Activated CD4-positive, CD25-positive, alpha-beta regulatory T cell treated with anti-CD3 and anti-CD28 coated beads, Interleukin-2, amount 50 U/mL, for 72 hours (primary cell): ENCODE measurements at places on chromosomes 13 and 19.

DNA sequence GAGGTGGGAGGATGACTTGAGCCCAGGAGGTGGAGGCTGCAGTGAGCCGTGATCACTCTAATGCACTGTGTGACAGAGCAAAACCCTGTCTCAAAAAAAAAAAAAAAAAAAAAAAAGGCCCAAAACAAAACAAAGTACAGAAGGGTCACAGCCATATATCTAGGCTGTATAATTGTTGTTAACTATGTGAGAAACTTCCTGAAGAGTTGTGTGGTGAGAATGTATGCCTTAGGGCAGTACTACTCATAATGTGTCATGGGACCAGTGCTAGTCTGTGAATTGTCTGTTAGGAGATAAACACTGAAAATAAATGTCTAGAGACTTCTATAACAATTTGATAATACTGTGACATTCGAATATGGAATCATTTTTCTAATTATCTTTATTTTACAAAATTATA lies 43.1 kb downstream of the PAN3 start:
- DNase-seq, result no peak

- no peak for DNase-seq
These were observed 18.8 kb upstream of the GAS6 start for GRCh38 chr13:113882716-113883115.

GRCh38 chr19:42032431-42032830 lies 37.6 kb downstream of the GRIK5 start:
- DNase-seq, result no peak

DNA sequence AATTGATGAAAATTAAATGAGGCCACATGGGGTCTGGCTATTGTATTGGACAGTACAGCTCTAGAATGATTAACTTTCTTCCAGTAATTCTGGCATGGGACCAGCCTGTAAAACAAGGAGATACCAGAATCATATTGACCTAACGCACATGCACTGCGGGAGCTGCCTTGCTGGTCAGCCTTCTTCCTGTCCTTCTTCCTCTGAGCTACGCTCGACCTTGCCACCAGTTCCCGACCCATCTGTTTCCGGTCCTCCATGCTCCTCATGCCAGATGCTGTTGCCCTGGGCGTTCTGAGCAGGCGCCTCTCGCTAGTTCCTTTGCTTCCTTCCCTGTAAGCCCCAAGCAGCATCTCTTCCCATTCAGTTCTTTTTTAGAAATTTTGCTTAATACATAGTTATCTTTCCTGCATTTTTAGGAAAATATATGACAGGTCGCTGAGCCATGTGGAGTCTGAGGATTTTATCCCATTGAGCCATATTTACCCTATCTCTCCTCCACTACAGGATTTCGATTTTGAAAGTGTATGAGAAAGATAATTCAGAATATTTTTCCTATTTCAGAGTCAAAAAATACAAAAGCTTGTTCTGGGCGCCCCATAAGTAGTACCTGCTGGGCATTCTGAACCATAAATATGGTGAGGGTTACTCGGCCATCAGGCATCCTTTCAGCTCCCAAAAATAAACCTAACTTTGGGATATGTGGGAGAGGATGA lies 38.6 kb downstream of the TNFRSF19 start:
- no peak for DNase-seq

- DNase-seq, result no peak
These were observed 107.2 kb upstream of the MLNR start for GRCh38 chr13:49112782-49113525.

GRCh38 chr19:10871711-10872545 lies 575 bp downstream of the CARM1 start:
- DNase-seq, result peak; percentile 55

GRCh38 chr13:100125946-100126345 lies 37.1 kb downstream of the PCCA start:
- DNase-seq, result no peak

DNA sequence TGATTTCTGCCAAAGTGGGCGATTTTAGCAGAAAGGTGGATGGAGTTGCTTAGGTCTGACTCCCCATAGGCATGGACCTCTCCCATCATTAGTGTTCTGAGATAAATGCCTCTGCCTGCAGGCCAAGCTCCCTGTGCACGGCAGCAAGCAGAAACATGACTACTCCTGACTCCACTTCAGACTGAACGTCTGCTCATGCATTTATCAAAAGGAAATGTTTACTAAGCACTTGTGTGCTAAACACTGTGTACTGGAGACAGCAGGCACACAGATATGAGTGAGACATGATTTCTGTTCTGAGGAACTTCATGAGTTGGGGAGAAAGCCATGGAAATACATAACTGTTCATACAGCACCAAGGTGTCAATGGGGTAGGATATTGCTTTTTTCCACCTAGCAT lies 149.6 kb downstream of the MIPEP start:
- no peak for DNase-seq

- no peak for DNase-seq
These were observed 763.8 kb downstream of the SLITRK5 start for GRCh38 chr13:88434953-88435352.

DNA sequence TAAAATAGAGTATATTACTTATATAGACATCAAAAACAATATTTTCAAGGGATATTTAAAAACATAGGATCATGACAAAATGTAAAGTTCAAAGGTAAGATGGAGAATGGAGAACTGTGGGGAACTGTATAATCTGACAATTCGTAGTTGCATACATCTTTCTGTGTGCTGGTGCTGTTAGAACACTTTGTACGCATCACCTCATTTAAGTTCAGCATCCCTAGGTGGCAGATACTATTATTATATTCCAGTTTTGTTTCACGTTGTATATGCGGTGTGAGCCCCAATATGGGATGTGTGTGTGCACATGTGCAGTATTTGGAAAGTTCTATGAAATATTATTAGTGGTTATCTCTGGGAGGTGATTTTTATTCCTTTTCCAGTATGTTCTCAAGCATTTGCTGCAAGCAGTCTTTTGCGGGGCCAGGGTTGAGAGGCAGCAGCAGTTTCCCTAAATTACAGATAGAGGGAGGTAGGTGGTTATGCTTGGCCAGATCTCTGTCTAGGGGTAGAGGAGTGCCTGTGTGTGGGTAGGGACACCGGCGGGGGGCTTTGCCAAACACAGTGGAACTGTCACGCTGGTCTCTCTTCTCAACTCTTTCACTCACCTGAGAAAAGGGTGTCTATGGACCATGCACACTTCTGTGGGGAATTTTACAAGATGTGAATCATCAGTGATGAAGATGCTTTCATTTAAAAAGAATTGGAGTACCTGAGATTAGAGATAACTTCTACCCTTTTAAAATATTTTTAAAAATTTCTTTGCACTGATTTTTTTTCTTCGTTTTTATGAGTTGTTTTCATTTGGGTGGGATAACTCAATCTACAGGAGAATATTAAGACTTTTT lies 55.6 kb upstream of the ALOX5AP start:
- no peak for DNase-seq

DNA sequence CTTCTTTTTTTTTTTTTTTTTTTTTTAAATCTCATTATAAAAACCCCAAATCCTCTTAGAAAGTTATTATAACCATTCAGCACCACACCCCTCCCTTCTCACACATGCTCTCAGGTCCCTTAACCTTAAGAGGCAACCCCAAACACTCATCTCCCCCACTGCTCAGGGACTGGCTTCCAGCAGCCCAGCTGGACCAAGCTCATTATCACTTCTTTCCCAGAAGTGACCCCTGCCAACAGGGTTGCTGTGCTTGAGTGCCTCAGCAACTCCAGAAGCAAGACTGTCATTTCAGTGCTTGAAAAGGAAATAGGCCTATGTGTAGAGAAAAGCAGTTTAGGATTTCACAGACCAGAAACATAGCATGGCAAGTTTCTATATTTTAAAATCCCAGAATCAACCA lies 84.3 kb downstream of the SLAIN1 start:
- no peak for DNase-seq

- DNase-seq, result no peak
These were observed 77.3 kb upstream of the UBAC2 start for GRCh38 chr13:99123101-99124045.

- no peak for DNase-seq
These were observed 244.4 kb upstream of the SLITRK1 start for GRCh38 chr13:84126671-84127171.

GRCh38 chr19:39196320-39196719 lies 444 bp upstream of the NCCRP1 start:
- no peak for DNase-seq

- no peak for DNase-seq
These were observed 9.2 kb downstream of the PAN3 start for GRCh38 chr13:28147495-28147894.

GRCh38 chr13:76489274-76489673 lies 396.9 kb downstream of the KCTD12 start:
- no peak for DNase-seq

GRCh38 chr13:98175043-98175442 lies 2.0 kb downstream of the RNF113B start:
- no peak for DNase-seq

- no peak for DNase-seq
These were observed 109.2 kb upstream of the MCF2L start for GRCh38 chr13:112859817-112860190.

DNA sequence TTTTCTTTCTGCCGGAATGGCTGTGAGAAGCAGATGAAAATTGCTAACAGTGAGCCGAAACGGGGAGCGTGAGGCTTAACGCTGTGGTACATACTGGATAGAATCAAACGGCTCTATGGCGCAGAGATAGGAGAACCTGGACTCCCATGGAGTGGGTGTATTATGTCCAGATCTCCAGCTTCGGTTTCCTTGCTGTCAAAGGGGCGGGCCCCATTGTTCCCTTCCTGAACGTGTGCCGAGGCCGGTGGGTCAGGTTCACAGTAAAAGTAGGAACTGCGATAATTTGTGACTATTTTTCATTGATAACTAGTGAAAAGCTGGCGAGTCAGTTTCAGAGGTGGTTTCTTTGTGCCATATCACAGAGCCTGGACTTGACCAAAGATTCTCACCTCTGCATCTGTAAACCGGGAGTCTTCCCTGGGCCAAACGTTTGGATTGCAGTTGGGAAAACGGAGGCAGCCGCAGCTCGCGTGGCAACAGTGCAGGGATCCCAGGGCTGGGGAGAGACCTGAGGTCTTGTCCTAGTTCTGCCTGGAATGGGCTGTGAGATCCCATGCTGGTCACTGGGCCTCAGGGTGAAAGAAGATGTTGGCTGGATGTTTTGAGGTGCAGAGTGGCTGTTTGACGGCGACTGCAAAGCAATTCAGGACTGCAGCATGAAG lies 752 bp downstream of the RPL18A start:
- DNase-seq, result no peak

GRCh38 chr13:108086678-108087077 lies 128.7 kb downstream of the LIG4 start:
- DNase-seq, result no peak

GRCh38 chr13:106919638-106920037 lies 351.7 kb upstream of the ARGLU1 start:
- no peak for DNase-seq

- no peak for DNase-seq
These were observed 2.5 kb downstream of the NFIC start for GRCh38 chr19:3368848-3369336.

GRCh38 chr13:49371943-49372613 lies 71.8 kb downstream of the CAB39L start:
- no peak for DNase-seq

DNA sequence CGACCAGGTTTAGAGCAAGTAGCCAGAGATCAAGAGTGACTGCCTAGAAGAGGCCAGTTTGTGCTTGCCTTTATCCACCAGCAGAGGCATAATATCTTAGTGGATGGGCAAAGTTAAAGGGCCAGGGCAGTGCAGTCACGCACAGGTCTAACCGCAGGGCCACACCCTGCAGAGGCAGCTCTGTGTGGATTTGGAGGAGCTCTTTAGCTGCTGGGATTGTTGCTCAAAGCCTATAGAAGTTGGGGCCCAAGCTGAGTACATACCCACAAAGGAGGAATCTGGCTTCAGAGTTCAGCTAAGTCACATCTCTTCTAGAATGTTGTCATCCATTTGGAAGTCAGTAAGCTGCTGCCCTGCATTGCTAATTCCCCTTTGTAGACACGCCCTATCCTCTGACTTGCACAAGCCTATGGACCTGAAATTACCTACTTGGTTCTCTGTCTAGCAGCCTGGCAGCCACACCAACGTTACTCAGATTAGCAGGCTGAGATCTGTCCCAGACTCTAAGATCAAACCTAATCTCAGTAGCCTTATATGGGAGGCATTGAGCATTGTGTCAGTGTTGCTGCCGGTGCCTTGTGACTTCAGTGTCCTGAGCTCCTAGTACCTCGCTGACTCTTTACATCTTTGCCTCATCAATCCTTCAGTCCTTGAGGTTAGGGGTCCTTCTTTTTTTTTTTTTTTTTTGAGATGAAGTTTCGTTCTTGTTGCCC lies 102.9 kb upstream of the STARD13 start:
- DNase-seq, result no peak

DNA sequence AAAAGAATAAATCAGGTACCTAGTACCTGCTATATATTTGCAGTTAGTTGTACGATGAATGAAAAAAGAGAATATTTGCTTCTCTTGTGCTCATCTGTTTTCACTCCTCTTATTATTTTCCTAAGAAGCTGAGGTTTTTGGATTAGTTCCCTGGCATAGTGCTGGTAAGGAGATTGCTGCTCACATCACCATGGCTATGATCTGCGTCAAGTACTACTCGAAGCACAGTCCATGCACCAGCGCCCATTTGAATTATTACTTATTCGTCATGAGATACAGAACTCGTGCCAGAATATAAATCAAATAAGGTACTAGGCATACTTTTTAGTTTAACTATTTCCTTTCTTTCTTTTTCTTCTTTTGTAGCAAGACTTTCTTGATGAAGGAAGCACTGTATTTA lies 7.1 kb downstream of the SERTM1 start:
- DNase-seq, result no peak

- DNase-seq, result no peak
These were observed 90.0 kb downstream of the PDS5B start for GRCh38 chr13:32676242-32676641.

DNA sequence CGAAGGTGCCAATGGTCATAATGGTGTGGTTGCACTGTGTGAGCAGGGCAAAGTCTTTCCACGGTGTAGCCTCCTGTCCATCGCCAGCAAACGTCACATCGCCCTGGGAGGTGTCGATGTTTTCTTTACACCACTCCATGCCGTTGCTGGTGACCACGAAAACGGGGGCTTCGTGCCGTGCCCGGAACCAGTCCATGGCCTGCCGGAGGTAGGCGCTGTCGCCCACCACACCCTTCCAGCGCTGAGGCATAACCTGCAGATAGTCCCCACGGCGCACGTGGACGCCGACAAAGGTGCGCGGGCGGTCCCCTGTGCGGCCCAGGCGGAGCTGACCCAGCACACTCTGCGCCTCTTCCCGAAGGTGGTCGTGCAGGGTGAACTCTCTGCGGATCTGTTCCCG lies 2.1 kb downstream of the FUT1 start:
- no peak for DNase-seq

GRCh38 chr19:31402529-31403316 lies 53.5 kb upstream of the TSHZ3 start:
- no peak for DNase-seq

- DNase-seq, result no peak
These were observed 11.3 kb downstream of the PLEKHF1 start for GRCh38 chr19:29676586-29676985.

- no peak for DNase-seq
These were observed 2.9 kb downstream of the RASIP1 start for GRCh38 chr19:48737360-48737998.

- DNase-seq, result peak; percentile 57
These were observed at the start of gene CD70 for GRCh38 chr19:6590827-6591319. Gene CD70, minus strand, starts transcription at chr19:6591150. Its CDS starts 148 bp downstream, at chr19:6591002.

GRCh38 chr19:18322318-18322758 lies 538 bp downstream of the LSM4 start:
- peak; percentile 54 for DNase-seq

GRCh38 chr19:307793-308420 lies 16.7 kb upstream of the PLPP2 start:
- no peak for DNase-seq

GRCh38 chr13:29581666-29582065 lies 13.8 kb downstream of the SLC7A1 start:
- DNase-seq, result no peak

- no peak for DNase-seq
These were observed 42.7 kb downstream of the BRD4 start for GRCh38 chr19:15289673-15290072.
